ENCODE measurements at places on chromosomes 12 and 14.

DNA sequence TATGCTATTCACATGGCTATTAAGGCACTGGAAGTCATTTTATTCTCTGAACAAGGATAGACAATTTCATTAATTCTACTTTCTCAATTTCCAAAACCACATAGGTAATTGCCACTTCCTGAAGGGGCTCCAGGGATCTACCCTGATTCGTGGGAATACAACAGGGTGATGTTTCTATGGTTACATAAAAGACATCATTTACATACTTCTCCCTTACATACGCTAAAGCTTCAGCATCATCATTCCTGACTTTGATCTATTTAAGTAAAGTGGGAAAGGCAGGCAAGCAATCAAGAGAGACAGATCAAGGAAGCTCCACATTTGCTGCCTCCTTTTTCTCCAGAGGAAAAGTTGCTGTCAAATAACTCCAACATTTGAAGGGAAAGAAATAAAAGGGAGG, 118.8 kb upstream of the SINHCAF start:
- no peak for DNase-seq

- DNase-seq, result no peak
These were observed 9.6 kb downstream of the ARHGDIB start for GRCh38 chr12:14951851-14952250.

GRCh38 chr12:127024791-127025190, 1242.2 kb upstream of the TMEM132C start:
- DNase-seq, result no peak

GRCh38 chr12:8637666-8638065, 25.0 kb downstream of the MFAP5 start:
- DNase-seq, result no peak

GRCh38 chr14:82011460-82011859, 477.8 kb upstream of the SEL1L start:
- no peak for DNase-seq

GRCh38 chr12:124442281-124442680, 125.1 kb downstream of the NCOR2 start:
- DNase-seq, result no peak

DNA sequence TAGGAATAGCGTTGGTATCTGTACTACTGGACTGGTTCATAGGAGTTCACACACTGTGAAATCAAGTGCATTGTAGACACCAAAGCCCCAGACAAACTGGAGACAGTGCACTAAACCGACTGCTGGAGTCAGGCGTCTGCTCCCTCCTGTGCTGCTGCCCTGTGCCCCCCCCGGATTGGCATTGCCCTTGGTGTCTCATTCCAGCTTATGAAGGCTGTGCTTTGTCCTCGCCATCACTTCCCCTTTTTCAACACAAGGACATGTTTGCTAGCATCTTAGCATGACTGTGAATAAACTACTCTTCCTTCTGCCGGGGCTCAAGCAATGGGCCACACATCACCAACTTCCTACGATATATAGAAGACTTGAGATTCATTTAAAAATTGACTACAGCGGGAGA, 84.0 kb downstream of the TMCC3 start:
- DNase-seq, result no peak

- DNase-seq, result no peak
These were observed 17.5 kb downstream of the AQP6 start for GRCh38 chr12:49990273-49990672.

GRCh38 chr14:75442166-75442565, 14.3 kb downstream of the JDP2 start:
- no peak for DNase-seq

GRCh38 chr12:99619389-99620158, 28.0 kb upstream of the GARIN6 start:
- peak; percentile 4 for DNase-seq

- DNase-seq, result no peak
These were observed 20.6 kb downstream of the COX14 start for GRCh38 chr12:50132505-50133135.

DNA sequence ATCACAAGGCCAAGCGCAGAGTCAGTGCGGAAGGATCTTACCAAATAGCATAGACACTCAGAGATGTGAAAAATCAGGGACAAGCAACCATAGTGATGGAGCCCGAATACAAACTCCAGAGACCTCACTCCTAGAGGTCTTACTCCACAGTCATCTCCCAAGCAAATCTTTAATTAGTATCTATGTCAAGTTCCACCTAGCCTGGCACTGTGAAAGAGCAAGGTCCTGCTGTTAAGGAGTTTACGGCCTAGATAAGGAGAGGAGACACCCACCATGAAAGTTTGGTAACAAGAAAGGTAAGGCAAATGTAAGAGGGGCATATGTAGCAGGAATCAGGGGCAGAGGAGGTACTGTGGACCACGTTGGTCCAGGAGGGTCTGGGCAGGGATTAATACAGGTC, 7.4 kb upstream of the PLEKHG6 start:
- no peak for DNase-seq

Data from HS-5 (cell line).